ENCODE measurements at places on chromosomes 3 and 15.

DNA sequence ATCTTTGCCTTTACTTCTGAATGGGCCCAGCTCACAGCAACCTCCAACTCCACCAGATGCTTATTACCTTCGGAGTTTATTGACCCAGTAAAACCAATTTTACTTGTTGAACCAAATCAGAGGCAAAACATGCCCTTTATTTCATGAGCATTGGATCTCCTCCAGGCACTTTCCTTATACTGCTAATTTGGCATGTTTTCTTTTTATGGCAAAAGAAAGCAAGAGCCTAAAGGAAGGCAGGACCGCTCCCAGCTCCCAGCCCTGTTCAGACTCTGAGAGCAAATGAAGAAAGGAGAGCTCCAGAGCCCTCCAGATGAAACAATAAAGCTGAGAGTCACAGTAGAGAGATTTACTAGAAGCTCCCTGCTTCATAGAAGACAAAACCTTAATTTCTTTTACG lies 81.5 kb upstream of the NR2E3 start:
- DNase-seq: no peak

- no peak for DNase-seq
These were observed 4.2 kb downstream of the PTPN23 start for GRCh38 chr3:47385007-47385406.

- no peak for DNase-seq
These were observed 490.0 kb downstream of the NAALADL2 start for GRCh38 chr3:175349168-175349567.

GRCh38 chr15:66830358-66830757 lies 128.3 kb downstream of the SMAD6 start:
- no peak for DNase-seq

GRCh38 chr3:143536817-143537535 lies 311.3 kb downstream of the SLC9A9 start:
- peak; percentile 56 for DNase-seq

All from NCI-H1105 treated with DMSO at 0.1 percent for 48 hours (cell line).